ENCODE measurements at places on chromosomes 4 and X. TPM values are rescaled to one million over a fixed set of nuclear protein-coding genes. Genes with fewer than 3 reads are reported as not detected.

Gene CORIN
- total RNA-seq: 106 TPM

Gene MAGED4B
- total RNA-seq: 4.2 TPM

Gene PFKFB1
- total RNA-seq: 2.5 TPM

Gene BRS3
- not detected for total RNA-seq

Gene PAGE1
- not detected for total RNA-seq

Gene TLR10
- total RNA-seq: 0.18 TPM

Gene KLF8
- 5.4 TPM for total RNA-seq

Gene ARHGAP10
- 41.4 TPM for total RNA-seq

Gene NCBP2L
- total RNA-seq: not detected

DNA sequence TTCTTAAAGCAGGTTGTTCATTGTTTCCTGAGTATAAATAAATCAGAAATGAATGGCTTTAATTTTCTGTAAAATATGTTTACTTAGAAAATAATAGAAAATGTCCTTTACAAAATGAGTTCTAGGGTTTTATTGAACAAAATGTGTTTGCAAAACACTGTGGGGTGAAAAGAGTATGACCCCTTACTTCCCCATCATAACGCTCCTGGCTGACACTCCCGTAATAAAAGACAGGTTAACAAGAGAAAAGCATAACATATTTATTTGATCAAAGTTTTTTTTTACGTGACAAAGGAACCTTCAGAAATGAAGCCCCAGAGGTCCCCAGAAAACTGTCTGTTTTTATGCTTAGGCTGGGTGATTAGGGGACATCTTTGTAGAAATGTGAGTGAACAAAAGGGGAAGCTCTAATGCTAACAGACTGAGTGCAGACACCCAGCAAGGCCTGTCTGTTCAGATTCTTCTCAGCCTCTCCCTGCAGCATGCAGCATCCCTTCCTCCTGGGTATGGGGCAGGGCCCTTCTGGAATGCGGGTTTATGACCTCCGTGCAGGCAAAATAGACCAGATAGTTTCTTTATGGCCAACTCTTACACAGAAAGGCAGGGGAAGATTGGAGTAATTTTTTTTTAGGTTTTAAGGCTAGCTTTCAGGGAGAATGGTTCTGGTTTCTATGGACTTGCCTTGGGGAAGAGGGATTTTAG is 26.1 kb downstream of the ZFP42 start:
- DNase-seq: no peak

DNA sequence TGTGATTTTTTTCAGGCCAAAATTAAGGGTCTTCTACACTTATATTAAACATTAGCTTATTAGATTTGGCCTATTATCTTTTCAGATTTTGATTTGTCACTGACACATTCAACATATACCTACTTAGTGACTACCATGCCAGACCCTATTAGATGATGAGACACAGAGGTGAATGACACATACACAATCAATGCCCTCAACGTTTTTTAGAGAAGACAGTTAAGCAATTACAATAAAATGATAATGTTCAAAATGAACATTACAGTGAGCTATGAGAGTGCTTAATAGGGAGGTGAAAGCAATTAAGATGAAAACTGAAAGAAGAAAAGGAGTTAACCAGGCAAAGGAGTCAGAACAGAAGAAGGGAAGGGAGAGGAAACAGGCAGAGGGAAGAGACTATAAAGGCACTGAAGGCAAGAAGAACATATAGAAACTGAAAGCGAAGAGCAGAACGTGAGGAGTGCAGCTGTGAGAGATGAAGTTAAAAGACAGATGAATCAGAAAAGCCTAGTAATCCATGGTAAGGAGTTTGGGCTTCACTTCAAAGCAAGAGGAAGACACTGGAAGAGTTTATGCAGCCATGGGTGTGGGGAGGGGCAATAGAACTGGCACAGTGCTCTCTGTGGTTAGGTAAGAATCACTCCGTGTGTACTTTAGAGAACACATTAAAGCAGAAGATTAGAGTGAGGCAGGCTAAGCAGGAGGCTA is 119.0 kb downstream of the REELD1 start:
- DNase-seq: no peak

- DNase-seq: no peak
These were observed 65.2 kb upstream of the LNX1 start for GRCh38 chr4:53656421-53656981.

GRCh38 chr4:103692615-103693014 is 27.2 kb downstream of the TACR3 start:
- no peak for DNase-seq

GRCh38 chr4:127505203-127505602 is 127.6 kb upstream of the INTU start:
- no peak for DNase-seq

- DNase-seq: no peak
These were observed 186.7 kb downstream of the PALLD start for GRCh38 chr4:168683595-168683994.

GRCh38 chr4:77093401-77093800 is 17.6 kb upstream of the CCNI start:
- no peak for DNase-seq

DNA sequence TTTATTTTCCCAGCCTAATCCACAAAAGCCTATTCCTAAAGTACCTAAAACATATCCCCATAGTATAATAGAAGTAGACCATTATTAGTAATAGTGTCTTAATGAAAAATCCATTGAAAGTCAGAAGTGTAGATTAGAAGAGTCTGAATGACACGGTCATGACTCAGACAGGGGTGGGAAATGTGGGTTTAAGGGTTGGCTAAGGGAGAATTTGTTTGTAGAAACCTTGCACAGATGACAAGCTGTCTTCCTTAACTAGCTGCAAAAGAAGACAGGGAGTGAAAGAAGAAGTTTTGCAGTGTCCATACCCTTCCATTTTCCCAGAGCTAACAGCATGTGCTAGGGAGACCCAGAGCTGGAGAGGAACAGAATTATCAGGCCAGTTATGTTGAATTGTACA is 242.7 kb upstream of the ETNPPL start:
- DNase-seq: no peak

DNA sequence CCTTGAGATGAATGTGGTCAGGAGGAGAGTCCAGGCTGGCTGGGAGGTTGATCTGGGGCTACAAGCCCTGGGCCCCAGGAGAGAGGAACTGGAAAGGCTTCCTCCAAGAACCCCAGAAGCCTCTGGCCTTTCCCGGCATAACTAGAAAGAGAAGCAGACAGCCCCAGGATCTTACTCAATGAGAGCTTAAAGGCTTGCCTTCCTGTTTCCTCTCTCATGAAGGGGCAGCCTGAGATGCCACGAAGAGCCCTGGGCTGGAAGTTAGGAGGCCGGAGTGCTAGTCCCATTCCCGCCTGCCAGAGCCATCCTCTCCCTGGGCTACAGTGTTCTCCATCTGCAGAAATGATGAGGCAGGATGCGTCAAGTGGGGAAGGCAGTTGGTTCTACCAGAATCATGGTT is 20.1 kb upstream of the XPNPEP2 start:
- no peak for DNase-seq

- no peak for DNase-seq
These were observed 22.4 kb downstream of the GPM6A start for GRCh38 chr4:175789647-175790046.

DNA sequence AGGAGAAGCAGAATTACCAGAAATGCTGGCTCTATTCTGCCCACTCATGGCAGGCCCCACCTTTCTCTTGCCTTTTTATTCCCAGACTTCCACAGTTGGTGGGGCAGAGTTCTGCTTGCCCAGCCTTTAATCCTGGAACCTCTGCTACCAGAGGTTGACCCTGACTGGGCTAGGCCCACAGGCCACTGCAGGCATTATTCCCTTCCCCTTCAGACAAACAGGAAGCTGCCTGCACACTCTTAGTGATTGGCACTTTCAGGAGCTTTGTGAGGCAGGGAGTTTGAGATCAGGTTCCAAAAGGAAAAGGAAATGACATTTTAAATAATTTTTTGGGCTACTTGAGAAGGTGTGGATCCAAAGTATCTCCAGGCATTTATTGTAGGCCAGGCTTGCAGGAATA is 18.8 kb downstream of the MSN start:
- no peak for DNase-seq

DNA sequence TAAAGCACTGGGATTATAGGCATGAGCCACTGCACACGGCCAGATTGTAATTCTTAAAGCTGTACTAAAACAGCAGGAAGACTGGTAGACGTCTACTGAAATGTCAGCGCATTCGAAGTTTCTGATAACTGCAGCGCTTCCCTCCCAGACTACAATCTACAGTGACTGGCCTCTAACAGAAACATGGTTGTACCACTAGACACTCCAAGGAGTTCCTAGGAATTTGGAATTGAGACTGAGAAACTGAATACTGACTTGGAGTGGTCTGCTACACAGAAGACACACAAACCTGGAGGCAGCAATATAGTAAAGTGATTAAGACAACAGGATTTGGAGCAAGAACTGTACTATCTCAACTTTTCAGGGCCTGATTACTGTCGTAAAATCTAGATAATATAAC is 937 bp downstream of the HELQ start:
- no peak for DNase-seq

GRCh38 chrX:9788911-9789310 is 2.7 kb downstream of the SHROOM2 start:
- DNase-seq: no peak

GRCh38 chrX:48458711-48459110 is 11.3 kb downstream of the SLC38A5 start:
- no peak for DNase-seq

- DNase-seq: no peak
These were observed 13.6 kb upstream of the RBPJ start for GRCh38 chr4:26307037-26307800.

- DNase-seq: no peak
These were observed 36.1 kb downstream of the DHRSX start for GRCh38 chrX:2464677-2465166.

DNA sequence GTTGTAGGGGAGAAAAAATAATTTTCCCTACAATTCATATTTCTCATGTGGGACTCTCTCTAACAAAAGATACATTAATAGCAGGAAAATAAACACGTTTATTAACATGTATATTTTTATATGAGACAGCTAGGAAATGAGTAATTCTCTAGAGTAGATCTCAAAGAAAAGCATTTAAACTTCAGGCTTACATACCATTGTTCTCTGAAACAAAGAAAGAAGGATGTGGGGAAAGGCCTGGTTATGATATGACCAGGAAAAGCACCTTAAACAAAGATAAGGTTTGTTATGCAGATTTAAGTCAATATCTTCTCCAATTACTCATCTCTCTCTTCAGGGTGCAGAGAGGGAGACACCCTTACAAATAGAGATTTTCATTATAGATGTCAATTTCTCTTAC is 131.3 kb downstream of the SLC7A11 start:
- DNase-seq: no peak

DNA sequence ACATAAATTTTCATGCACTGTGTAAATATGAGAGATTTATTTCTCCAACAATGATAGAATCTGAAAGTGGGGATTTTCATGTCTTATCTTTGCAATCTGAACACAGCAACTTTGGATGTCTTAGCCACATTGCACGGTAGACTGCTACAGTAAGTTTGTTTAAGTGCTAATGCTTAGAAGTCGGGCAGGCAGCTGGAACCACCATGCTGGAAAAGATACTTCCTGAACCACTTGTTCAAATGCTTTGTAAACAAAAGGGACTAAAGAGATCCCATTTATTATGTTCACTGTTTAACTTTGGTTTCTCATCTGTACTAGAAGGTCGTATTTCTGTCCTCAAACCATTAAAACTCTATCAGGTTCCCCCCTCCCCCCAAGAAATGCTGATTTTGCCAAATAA is 555.9 kb upstream of the DIPK2B start:
- no peak for DNase-seq

- DNase-seq: no peak
These were observed 30.8 kb downstream of the DOK7 start for GRCh38 chr4:3493720-3494461.

- no peak for DNase-seq
These were observed 182.8 kb downstream of the BANK1 start for GRCh38 chr4:101973361-101973760.

- DNase-seq: no peak
These were observed 75.5 kb downstream of the UGT8 start for GRCh38 chr4:114674080-114674479.

DNA sequence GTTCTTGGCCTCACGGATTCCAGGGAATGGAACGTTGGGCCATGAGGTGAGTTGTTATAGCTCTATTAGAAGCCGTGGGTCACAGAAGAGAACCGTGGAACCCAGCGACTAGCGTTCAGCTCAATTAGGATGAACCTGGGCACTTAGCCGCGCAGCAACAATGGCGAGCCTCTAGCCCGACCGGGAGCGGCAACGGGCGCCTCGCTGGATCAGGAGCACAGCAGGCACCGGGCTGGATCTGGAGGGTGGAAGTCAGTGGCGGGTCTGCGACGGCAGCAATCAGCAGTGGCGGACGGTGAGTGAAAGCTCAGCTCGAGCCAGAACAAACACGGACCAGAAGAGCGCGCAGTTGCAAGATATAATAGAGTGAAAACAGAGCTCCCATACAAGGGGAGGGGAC is 34.2 kb downstream of the AGA start:
- no peak for DNase-seq

GRCh38 chr4:146776691-146777090 is 138.0 kb downstream of the POU4F2 start:
- no peak for DNase-seq

DNA sequence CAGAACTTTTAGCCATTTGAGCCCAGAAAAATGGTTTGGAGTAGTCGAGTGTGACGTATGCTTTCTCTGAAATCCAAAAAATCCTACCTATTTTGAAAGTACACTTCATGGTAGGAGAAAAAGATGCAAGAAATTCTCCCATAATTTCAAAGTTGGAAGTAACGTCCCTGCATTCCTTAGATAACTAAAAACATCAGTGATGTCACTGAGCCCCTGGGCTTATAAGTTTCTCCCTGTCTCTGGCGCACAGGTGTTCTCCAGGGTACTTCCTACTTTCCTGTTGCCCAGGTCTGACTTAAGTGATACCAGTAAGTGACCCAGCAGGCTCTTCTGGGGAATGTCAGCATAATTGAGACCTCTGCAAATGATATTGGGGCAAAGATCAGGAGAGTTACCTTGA is 90.5 kb upstream of the WDR1 start:
- DNase-seq: no peak

- no peak for DNase-seq
These were observed 128.1 kb downstream of the LAS1L start for GRCh38 chrX:65406532-65406931.

DNA sequence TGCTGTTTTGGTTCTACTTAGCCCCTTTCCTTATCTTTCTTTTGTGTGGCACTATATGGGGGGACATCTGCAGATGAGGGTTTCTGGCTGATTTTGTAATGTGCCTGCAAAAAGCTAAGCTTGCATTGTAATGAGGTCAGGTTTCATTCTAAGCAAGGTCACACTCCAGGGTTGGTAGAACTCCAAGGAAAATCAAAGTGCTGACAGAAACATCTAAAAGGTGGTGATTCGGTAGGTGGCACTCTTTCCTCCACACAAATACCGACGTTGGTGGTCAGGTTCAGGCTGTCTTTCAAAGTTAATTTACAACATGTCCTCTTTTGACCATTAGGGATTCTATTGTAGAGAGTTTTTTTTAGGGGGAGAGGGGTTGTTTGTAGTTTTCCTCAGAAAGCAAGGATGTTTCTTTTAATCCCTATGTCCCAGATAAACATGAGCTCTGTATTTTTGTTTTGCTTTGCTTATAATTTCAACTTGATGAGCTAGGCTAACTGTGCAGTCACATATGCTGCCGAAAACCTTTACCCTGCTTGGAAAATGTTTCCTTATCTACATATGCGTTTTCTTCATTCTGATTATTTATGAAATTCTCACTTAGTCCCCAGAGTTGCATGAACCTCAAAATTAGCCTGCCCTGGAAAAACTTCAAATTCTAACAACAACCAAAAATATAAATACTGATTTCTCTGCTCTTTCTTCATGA is 434.2 kb downstream of the PPARGC1A start:
- no peak for DNase-seq

All from left cardiac atrium (tissue), 4 donors.